ENCODE measurements at places on chromosomes 13 and 19.

- DNase-seq = no peak
Observed at GRCh38 chr13:39985071-39985470, 329.6 kb downstream of the COG6 start.

DNA sequence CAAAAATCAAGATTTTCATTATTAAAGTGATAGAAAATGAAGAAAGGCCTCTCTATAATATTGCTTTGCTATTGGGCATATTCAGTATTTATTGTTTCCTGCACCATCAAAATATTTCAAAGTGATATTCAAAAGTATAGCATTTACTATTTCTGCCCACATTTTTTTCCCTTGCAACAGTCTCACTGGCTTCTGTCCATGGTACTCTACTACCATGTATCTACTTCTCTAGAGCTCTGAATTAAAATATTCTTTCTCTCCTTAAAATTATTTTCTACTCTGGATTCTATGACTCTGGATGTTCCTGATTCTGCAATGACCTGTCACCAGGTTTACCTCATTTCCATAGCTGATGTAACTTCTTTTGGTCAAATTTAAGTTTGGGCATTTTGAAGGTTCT, 1508.3 kb upstream of the PRR20A start:
- DNase-seq = no peak

- no peak for DNase-seq
Observed at GRCh38 chr13:21413013-21413412, 46.1 kb downstream of the ZDHHC20 start.

- DNase-seq = no peak
Observed at GRCh38 chr19:31340042-31341025, 8.9 kb downstream of the TSHZ3 start.

- DNase-seq = no peak
Observed at GRCh38 chr19:4647676-4648644, 8.6 kb downstream of the TNFAIP8L1 start.

DNA sequence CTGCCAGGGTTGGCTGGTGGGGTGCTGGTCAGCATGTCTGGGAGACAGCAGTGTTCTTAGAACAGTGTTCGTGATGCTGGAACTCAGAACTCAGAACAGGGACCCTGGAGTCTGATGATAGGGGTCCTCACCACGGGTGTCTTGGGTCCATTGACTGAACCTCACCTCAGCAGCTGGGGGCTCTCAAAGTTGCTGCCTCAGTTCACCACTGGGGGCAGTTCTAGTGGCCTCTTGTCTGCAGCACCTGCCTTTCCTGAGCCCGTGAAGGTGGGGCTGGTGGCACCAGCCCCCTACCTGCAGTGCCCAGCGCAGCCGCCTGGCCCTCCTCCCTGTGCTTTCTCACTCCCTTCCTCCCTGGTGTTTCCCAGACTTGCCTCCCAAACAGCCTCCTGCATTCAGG, 28.5 kb downstream of the SAFB start:
- DNase-seq = no peak

DNA sequence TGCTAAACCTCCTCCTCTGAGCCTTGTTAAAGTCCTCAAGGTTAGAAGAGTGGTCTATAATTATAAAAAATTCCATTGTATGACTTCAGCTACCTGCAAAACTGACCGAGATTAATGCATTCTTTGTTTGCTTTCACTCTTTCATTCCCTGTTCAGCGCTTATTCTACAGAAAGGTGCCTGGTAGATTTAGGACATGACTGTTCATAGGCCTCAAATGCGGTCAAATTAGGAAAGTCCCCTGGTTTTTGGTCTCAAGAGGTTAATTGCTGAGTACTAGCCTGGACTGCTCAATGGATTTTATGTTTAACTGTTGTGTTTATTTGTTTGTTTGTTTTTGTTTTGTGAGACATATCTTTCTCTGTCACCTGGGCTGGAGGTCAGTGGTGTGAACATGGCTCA, 35.4 kb downstream of the KL start:
- no peak for DNase-seq

GRCh38 chr19:49430678-49431329, 5.6 kb downstream of the GFY start:
- no peak for DNase-seq

GRCh38 chr19:56538761-56539263, at the start of gene ZFP28:
Gene ZFP28 (plus strand): TSS chr19:56538948. CDS start chr19:56539019, 71 bp downstream.
- DNase-seq = no peak

- no peak for DNase-seq
Observed at GRCh38 chr13:52414963-52415362, 9.0 kb upstream of the THSD1 start.

DNA sequence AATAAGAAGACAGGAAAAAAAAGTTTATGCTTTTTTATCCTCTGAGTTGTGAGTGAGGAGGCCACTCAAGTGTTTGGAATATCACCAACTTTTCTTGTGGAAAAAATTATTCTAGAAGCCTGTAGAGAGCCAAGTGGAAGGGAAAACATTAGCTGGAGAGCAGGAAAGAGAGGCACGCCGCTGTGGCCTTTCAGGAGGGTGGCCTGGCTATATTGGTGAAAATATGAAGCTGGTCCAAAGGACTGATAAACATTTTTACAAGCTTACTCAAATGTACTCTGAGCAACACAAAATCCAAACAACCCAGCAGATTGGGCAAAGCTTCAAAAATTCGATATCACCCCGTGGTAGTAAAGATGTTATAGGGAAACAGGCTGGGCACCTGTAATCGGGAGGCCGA, 2.3 kb upstream of the EIF3G start:
- no peak for DNase-seq

DNA sequence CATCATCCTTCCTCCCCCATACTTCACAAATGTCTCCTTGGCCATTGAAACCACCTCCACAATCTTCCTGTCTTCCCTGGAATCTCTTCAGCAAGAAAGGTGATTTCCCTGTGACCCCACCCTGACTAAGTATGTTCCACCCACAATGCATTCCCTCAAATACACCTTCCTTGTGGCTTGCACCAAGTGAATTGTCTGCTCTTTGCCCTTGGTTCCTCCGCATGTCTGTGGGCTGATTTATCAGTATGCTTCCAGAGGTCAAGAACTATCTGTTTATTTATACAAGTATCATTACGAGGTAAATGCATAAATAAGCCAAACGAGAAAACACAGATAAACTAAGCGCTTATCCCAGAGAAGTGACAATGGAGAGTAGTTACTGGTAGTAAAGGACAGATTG, 45.4 kb upstream of the POMP start:
- DNase-seq = no peak

DNA sequence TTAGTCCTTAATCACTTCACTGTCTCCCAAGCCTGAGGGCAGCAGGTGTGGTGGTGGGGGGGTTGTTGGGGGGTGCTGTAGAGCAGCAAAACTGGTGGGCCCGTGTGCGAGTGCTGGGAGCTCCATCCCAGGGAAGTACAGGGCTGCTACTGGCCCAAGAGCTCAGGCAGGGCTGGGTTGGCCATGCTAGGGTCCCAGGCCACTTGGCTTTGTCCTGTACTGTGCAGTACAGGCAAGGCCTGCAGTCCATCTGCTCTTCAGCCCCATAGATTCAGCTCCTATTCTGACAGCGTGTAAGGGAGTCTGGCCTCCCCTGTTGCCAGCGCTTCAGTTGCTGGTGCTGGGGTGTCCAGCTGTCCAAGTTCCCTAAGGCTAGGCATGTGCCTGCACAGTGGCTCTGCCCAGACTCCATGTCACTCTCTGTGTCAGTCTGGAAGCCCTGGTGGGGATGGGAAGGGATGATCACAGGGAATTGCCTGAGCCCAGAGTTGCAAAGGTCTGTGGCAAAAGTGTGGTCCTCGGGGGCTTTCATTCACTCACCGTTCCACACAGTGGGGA, 1261.7 kb downstream of the EFNB2 start:
- no peak for DNase-seq

- no peak for DNase-seq
Observed at GRCh38 chr19:5302396-5302795, 38.2 kb downstream of the PTPRS start.

DNA sequence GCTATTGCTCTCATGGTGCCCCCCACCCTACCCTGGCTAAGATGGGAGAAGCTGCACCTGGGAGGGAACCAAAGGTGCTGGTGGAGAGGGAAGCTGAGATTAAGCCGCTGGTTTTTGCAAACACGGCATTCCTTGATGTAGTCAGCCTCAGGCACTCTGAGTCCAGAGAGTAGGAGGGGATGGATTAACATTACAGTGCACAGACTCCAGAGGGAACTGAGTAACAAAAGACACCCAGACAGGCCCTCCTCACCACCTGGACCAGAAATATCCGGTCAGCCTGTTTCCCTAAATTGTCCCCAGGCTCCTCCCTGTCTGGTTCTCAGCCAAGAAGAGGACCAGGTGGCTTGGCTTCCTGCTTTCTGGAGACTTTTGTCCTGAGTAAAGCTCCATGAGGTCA, 28.9 kb upstream of the PABPC3 start:
- no peak for DNase-seq

GRCh38 chr19:50957587-50957986, 4.7 kb upstream of the KLK5 start:
- no peak for DNase-seq

- no peak for DNase-seq
Observed at GRCh38 chr13:32175307-32175706, 139.9 kb downstream of the ZAR1L start.

DNA sequence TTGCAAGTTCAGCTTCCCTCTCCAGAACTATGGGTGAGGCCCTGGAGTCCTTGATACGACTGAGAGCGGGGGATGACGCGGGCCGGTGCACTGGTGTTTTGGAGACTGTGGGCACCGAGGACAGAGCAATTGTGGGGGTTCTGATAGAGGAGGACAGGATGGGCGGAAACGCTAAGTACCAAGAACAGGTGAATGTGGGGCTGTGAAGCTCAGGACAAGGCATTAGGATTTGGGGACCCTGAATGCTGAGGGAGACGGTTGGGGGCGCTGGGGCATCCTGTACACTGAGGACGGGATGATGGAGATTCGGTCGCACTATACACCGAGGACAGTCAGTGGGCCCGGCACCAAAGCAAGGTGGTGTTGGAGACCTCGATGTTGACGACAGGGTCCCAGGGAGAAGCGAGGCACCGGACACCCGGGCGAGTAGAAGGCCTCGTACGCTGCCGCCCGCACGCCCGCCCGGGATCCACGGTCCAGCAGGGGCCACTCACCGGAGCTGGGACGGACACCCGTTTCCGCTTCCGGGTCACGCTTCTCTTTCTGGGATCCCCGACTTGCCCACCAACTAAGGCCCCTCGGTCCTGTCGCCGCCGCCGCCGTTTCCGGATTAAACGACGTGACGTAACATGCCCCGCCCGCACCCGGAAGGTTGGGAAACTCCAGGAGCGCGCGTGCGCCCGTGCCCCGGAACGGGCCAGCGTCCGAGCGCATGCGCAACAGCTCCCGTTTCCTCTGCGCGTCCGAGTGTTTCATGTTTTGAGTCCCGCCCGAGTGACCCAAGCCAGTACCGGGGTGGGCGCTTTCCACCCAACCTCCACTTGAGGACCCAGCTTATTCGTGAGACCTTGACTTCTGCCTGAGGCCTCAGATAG, at the start of gene CHMP2A:
TSS of gene CHMP2A (minus strand) at position 612 of the 875 bp plus-strand sequence. CDS start 893 bp downstream, outside the sequence.
- DNase-seq = no peak

GRCh38 chr19:2507109-2507508, 31.2 kb downstream of the GADD45B start:
- DNase-seq = peak; percentile 56

DNA sequence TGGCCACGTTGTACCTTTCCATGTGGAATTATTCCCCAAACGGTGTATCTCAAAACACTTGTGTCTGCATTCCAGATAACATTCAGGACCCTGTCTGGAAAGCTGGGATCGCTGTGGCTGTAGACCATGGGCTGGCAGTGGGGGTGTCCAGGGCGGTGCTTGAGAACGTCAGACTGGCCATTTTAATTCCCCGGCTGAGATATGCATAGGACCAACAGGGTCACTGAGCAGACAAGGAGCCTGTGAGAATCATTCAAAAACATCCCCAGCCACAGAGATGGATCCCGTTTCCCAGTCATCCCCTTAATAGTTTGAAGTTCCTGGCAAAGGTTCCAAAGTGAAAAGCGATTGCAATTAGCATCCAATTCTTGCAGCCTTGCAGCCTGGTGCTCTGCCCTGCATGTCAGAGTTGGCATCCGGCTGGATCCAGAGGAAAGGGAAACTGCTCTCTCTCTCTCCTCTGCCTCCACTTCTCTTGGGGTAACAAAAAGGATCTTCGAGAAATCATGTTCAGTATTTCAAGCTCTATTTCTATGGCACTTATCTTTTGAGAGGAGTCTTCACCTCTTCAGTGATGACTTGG, 41.6 kb downstream of the IFT88 start:
- no peak for DNase-seq

GRCh38 chr19:58480831-58481230, 4.7 kb downstream of the ZNF446 start:
- no peak for DNase-seq
